ENCODE measurements at places on chromosomes 4 and X.

DNA sequence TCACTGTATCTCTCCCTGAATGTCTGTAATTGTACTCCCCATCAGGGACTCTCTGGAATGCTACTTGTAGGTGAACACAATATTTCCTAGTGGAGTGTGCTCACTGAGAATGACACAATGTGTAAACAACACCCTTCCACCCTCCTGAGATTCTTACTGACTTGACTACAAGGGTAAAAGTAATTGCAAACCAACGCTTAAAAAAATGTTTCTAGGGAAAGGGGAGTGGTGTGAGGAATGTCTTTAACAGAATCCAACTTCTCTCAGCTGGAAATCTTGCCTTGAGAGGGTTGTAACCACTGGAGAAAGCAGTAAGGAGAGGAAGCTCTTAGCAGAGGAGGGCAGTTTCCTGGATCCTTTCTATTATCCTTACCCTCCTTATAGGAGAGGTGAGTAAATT is 5.1 kb upstream of the RAPGEF2 start:
- DNase-seq = no peak

DNA sequence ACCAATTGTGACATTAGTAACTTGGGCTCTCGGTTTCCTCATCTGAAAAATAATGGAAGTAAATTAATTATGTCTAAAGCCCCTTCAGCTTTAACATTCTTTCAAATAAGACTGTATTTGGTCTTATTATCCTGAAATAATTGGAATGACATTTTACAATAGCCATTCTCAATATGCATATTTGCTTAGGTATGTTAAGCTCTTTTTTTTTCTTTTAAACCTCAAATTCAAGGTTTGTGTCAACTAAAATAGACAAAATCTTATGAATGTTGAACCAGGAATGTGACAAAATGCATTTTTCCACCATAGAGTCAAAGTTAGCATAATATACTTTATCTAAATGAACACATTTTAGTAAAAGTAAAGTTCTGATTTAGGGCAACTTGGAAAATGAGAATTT is 34.4 kb upstream of the TET2 start:
- no peak for DNase-seq

DNA sequence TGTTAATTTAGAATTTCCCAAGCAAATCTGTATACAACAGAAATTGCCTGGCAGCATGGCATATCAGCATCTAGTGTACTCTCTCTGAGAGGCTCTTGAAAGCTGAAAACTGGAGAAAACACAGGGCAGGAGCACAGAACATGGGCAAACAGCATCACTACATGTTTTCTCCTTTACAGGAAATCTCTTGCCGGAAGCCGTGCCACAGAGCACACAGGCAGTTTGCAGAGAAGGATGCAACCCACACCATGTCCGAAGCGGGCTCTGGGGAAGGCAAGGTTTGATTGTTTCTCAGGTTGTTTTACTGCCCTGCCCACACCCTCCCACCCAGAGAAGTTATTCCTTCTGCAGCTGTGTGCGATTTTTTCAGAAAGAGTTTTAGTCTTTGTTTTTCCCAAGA is 41.1 kb upstream of the FAM9C start:
- DNase-seq = no peak

GRCh38 chr4:3531879-3532750 is at the start of gene LRPAP1:
LRPAP1 (minus strand) TSS chr4:3532422; CDS start chr4:3532412, 10 bp downstream.
- peak; percentile 81 for DNase-seq

DNA sequence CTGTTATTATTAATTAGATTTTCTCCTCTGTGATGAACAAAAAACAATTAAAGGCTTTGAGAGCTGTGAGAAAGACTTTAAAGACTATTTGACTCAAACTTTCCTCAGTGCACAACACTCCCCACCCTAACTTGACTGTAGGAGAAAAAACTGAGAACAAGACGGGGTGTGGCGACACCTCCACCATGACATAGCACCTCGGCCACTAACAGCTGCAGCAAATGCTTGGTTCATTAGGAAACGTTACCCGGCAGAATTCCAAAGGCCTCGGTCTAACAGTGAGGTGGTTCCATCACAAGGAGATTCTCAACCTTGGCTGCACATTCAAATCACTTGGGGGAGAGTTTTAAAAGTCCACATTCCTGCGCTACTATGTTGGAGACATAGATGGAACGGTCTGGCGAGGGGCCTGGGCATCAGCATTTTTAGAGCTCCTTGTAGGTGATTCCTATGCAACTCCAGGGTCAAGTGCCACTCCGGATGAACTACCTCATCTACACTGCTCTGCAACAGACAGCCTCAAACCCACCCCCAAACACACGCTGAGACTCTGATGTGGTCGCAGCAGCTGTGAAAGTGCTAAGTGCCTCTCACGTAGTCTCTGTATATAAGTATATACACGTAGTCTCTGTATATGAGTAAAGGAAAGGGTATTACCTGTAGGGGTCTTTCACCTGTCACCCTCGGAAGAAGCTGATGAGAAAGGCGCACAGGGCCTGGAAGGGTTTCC is 1.0 kb downstream of the FGFBP2 start:
- no peak for DNase-seq

- DNase-seq = no peak
Observed at GRCh38 chrX:109681475-109682081, 51.5 kb downstream of the ACSL4 start.

DNA sequence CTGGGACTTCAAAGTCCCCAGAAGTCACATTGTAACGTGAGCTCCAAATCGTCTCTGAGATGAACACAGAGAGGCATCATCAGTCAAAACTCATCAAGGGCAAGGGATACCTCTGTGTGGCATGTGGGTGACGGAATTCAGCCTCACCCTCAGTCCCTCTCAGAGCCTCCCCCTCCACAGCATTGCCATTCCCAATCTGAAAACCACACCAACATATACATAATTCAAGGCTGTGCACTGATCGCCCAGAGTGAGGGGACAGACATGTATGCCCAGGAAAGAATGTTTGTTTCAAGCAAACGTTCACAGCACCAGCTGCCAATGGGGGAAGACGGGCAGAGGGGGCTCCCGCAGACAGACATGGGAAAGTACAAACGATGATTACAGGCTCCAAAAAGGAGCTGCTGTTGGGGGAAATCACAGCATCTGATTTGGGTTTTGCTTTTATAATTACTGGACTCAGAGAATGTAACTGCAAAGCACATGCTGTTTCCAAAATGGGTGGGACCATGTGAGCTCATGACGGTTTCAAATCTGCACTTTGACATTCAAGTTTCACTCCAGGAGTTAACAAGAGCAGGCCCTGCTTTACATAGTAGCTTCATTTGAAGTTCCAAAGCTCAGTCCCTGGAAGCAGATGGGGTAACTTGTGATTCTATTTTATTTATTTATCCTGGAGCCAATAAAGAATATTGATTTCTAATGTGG is 88.3 kb downstream of the CLCN4 start:
- DNase-seq = no peak

DNA sequence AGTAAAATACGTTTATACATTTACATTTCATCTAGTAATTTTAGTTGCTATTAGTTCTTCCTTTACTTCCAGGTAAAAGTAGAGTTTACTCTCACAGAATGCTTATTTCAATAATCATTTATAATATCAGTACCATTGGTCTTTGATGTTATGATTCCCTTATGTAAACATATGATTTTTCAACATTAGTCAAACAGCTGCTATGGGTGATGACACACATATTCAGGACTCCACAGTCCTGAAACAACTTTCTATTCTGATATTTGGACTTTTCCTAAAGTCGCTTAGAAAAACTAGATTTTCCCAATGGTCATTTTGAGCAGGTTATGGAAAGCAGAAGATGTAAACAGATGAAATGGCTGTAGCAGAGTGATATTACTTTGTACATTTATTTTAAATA is 369.8 kb downstream of the UNC5C start:
- no peak for DNase-seq

GRCh38 chr4:118357601-118358000 is 4.8 kb upstream of the PRSS12 start:
- no peak for DNase-seq

DNA sequence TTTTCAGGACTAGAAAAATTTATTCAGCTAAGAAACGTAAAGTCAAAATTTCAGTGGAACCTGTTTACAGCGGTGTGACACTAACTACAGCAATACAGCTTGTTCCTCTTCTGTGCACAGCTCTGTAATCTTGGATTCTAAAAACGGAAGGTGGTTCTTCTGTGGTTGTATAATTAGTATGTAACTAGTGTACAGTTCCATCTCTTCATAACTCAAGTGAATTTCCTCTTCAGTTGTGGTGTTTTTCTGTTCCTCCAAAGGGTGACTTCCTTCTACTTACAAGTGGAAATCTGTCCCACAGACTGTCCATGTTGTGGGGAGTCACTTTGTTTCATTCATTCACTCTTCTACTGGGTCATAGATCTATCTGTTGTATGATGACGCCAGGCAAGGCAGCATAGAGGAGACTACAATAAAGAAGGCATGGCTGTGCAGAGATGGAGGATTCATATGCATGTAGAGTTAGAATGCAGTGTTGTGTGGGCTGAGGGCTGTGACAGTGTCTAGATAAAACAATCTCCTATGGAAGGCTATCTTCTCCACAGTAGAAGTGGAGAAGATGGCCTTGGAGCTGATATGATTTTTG is 5.4 kb downstream of the DAPP1 start:
- DNase-seq = no peak

GRCh38 chr4:101774807-101775206 is 15.7 kb upstream of the BANK1 start:
- DNase-seq = no peak

GRCh38 chr4:173935622-173936405 is 347.7 kb downstream of the FBXO8 start:
- no peak for DNase-seq

DNA sequence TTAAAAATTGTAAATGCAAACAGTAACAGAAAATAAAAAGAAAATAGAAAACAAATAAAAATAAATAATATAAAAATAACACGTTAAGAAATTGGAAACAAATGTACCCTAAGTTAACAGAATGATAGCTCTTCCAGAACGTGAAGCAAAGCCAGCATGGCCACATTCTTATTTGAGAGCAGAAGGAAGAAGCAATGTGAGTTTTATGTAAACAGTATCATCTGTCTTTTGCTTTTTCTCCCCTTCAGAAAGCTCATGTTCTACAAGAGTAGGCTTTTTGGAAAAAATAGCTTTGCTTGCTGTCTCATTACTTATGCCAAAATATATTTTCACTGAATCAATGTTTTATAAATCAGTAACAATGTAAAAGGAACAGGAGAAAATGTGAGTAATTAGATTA is 18.7 kb downstream of the NPY2R start:
- DNase-seq = no peak

DNA sequence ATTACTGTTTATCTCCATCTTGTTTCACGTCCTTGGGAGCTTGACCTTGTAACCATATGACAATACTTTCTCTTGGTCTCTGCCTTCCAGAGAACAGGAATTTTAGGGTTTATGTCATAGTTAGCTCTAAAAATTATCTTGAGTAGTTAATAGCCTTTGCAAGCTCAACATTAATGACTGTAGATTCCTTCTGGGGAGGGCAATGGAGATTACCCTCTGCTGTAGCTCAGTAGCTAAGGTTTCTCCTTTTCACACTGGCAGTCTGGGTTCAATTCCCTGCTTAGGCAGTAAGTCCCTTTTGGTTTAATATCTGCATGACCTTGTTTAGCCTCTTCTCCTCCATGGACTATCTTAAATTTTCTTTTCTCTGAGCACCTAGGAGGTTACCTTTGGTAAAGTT is 181.7 kb upstream of the GPR101 start:
- DNase-seq = no peak

GRCh38 chr4:48654015-48654664 is 125.9 kb downstream of the FRYL start:
- no peak for DNase-seq

DNA sequence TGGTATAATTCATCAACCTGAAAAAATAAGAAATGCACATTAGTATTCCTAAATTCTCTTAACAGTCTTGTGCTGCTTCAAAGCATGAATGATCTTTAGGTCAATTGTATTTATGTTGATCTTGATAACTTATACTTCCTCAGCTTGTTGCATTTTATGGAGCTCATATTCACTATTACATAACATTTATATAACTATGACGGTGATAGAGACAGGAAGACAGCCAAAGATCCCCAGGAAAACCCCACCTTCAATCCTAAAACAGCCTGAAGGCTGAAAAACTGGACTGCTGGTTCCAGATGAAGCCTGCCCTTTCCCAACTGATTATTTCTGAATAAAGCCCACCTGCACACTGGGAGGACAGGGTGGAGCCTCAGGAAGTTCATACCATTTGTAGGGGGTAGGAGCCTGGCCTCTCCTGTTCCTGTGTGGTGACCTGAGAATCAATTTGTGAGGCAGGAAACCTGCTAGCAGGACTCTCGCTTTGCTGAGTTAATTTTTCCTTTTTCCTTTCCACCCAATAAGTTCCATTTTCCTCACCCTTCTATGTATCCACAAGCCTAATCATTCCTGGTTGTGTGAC is 30.5 kb downstream of the MAGEC1 start:
- DNase-seq = no peak

GRCh38 chr4:139603576-139604410 is 47.8 kb upstream of the SETD7 start:
- DNase-seq = peak; percentile 19

GRCh38 chr4:180350901-180351300 is 1892.3 kb upstream of the TENM3 start:
- no peak for DNase-seq

DNA sequence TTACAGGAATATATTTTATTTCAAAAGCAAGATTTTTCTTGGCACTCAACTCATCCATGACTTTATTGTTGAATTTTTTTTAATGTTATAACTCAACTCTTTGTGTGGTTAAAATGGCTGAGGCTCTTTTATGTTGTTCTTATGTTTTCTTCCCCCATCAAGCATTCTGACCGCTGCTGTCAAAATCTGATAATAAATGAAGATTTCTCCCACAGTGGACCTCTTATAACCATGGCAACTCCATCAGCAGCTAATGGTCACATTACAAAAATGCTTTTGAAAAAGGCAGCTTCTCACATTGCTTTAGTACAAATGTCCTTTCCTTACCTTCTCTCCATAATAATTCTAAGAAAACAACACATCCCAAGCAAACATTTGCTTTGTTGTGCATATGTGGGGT is 96.0 kb upstream of the ATOH1 start:
- no peak for DNase-seq

DNA sequence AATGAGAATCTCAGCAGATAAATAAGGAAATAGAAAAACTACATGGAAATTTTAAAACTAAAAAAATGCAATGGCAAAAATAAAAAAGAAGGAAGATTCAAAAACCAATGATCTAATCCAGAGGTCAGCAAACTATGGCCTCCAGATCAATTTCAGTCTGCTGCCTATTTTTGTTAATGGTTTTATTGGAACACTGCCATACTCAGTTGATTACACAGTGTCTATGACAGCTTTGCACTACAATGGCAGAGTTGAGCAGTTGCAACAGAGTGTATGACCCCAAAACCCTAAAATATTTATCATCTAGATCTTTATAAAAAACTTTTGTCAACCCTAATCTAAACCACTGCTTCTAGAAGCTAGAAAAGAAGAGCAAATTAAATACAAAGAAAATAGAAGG is 170.3 kb downstream of the RAB28 start:
- DNase-seq = no peak

DNA sequence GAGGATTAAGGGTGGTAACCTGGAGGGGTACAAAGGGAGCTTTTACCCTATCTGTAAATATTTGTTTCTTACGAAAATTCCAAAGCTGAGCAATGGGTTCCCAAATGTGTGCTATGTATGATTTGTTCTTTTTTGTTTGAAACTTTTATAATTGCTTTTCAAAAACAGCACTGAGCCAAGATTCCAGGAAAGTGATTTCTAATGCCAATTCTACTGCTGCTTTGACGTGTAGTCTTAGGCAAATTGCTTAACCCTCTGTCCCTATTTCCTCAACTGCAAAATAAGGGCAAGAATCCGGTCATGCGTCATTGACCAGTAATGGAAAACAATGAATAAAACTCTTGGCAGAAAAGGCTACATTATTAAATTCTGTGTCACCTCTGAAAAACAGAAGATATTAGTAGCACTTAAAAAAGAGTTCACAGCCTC is 454.7 kb downstream of the IL15 start:
- DNase-seq = no peak

Data from stimulated activated CD4-positive, alpha-beta T cell treated with anti-CD3 and anti-CD28 coated beads, Interleukin-2, amount 100 ng/mL, for 48 hours (primary cell).